ENCODE measurements at places on chromosomes 3 and 15.

DNA sequence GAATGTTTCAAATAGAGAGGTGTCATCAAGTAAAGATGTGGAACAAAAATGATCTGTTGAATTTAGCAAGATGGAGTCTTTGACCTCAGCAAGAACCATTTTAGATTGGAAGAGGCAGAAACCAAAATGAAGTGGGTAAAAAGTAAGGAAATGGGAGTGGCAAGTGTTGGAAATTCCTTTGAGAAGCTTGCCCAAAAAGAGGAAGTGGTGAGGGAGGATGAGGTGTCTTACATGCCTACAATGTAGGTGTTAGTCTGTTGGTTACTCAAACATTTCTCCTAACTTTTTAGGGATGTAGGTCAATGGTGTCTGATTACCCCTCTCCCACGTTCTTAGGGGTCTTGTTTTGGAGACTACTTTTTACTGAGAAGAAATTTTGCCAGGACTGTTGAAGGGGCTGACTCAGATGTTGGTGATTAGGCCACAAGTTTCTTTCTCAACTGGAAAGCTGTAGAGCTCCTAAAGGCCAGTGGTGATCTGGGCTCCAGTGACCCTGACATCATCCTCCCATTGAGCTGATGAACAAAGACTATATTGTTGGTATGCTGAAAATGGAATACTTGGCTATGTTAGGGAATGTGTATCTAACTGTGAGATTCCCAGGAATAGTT lies 5.1 kb downstream of the PPP2R3A start:
- no peak for DNase-seq

GRCh38 chr3:124666067-124666466 lies 64.2 kb upstream of the UMPS start:
- no peak for DNase-seq

GRCh38 chr15:101065570-101066221 lies 146.5 kb downstream of the LRRK1 start:
- no peak for DNase-seq

DNA sequence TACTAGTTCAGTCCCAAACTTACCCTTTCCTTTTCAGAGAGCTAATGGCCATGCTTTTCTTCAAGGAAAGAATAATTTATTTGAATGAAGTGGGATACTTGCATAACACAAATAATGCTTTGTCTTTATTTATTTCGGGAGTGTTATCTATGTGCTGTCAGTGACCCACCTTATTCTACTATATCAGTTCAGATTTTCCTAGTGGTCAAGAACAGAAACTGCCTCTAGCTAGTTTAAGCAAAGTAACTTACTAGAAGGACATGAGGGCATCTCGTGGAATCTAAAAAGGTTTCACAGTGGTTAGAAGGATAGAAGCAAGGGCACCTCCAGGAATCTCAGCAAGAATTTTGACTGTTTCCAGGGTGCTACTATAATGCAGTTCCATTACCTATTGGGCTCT lies 3.8 kb upstream of the TIMMDC1 start:
- DNase-seq, result no peak

GRCh38 chr3:132265028-132265427 lies 52.2 kb upstream of the ACP3 start:
- DNase-seq, result no peak

GRCh38 chr3:16362770-16363169 lies 97.8 kb downstream of the OXNAD1 start:
- no peak for DNase-seq

DNA sequence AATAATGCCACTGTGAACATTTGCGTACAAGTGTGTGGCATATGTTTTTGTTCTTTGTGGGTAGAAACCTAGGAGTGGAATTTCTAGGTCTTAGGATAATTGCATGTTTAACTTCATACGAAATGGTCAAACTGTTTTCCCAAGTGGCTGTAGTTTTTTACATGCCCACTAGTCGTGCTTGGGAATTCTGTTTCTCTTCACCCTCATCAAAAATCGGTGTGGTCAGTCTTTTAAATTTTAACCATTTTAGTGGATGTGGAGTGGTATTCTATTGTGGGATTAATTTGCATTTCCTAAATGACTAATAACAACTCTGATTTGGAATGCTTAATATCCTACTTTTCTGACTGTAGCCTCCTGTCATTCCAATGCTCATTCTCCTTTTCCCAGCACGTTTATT lies 27.6 kb downstream of the ZFAND6 start:
- no peak for DNase-seq
